HS-5 (cell line): ENCODE measurements at places on chromosomes 6 and 20.

- DNase-seq, result no peak
These were observed 155.8 kb downstream of the GRM1 start for GRCh38 chr6:146184701-146185100.

GRCh38 chr20:22698259-22698842, 114.0 kb upstream of the FOXA2 start:
- no peak for DNase-seq

DNA sequence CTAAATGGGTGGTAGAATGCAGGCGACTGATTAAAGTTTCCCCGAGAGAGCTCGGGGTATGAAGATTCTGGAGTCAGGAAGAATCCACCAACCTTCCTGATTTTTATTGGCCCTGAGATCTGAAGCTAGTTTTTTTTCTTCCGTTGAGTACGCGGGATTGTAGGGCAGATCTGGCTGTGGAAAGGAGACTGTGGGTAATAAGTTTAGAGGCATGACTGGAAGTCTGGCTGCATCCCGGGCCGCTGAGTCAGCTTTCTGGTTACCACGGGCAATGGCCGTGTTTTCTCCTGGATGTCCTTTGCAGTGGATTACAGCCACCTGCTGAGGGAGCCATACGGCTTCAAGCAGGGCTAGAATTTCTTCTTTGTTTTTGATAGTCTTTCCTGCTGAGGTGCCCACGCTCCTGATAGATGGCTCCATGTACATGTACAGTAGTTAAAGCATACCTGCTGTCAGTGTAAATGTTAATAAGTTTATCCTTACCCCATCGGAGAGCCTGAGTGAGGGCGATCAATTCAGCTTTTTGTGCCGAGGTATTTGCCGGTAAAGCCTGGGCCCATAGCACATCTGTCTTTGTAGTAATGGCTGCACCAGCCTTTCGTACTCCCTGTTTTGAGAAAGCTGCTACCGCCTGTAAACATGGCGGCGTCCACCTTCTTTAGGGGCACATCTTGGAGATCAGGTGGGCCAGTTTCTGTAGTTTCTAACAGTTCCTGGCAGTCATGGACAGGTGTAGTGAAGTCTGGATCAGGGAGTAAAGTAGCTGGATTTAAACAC, 154.0 kb downstream of the TRIM27 start:
- no peak for DNase-seq

GRCh38 chr6:13339863-13340630, 11.7 kb upstream of the TBC1D7 start:
- no peak for DNase-seq

GRCh38 chr6:33702345-33702977, 9.0 kb downstream of the UQCC2 start:
- DNase-seq, result no peak

DNA sequence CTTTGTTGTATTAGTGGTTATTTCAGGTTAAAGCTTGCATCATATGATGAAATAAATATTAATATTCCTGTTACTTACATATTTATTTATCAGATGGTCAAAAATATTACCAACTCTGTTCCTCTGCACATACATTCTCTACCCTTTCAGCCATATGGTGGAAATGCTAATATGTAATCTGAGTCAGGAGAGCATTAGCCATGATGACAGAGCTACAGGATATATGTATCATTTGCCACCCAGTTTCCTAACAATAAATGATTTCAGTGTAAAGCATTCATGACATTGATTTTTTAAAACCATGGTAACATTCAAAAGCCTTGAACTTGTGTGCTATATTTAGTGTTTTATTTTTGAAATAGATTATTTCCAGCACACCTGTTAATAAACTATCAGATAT, 16.6 kb downstream of the POPDC3 start:
- DNase-seq, result no peak

- peak; percentile 18 for DNase-seq
These were observed 1.4 kb downstream of the FYN start for GRCh38 chr6:111871725-111872400.

DNA sequence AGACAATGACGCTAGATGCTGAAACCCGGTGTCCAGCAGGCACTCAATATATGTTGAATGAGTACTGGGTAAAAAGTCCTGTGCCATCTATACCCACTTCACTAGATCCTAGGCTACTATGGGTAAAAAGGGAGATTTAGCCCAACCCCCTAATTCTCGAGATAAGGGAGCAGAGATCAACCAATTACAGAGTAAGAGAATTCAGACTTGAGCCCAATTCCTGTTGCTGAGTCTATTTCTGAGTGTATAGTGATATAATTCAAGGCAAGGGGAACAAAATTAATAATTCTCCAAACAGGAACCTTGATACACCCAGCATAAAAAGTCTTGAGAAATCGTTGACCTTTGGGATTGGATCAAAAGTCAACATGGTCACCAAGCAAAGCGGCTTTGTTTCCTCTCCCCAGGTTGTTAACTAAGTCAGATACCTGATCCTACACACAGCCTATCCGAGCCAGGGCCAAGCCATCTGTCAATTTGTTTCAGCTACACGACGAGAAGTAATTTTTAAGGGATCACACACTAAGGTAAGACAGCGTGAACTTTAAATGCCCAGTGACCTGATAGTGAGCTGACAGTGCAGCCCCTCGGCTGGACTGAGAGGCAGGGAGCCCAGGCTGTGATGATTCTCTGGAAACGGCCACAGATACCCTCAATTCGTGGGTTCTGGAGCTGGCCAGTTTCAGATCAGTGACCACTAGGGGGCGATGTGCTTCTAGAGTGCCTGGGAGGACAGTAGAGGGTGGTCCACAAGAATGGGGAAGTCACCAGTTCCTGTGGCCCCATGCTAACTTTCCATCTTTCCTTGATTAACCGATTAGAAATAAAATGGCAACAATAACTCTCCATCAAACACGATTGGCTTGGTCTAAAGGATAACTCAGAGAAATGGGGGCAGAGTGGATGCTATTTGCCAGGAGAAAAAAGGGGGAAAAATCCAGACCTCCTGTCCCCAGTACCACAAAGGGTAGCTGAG, 46.2 kb downstream of the SLC22A23 start:
- no peak for DNase-seq

GRCh38 chr20:49297605-49298530, 20.0 kb upstream of the ZNFX1 start:
- no peak for DNase-seq

GRCh38 chr6:37871616-37872372, 52.3 kb downstream of the ZFAND3 start:
- no peak for DNase-seq

DNA sequence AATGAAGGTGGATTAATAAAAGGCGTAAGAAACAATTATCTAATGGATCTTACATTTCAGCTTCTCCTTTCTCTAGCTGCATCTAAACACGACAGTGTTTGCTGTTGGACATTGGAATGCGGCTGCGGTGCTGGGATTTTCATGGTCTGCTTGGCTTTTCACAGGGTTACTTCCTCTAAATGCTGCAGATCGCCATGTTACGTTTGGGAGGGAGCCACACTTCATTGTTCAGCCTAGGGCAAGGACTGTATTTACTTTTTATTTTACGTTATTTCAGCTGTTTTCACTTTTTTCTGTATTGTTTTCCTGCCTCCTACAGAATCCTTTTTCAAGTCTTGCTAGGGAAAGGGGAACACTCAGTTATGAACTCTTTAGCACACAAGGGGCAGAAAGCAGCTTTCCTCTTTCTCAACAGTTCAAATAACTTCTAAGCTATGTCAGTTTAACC, 97.9 kb upstream of the MTHFD1L start:
- no peak for DNase-seq

GRCh38 chr20:56439771-56440291, 27.8 kb downstream of the CASS4 start:
- peak; percentile 73 for DNase-seq

- DNase-seq, result no peak
These were observed 20.4 kb upstream of the METTL24 start for GRCh38 chr6:110378552-110378951.

- DNase-seq, result no peak
These were observed 33.0 kb downstream of the MRAP2 start for GRCh38 chr6:84066536-84066935.

- no peak for DNase-seq
These were observed 65.8 kb upstream of the THEMIS start for GRCh38 chr6:127966616-127967015.

- DNase-seq, result no peak
These were observed 175.2 kb downstream of the ZDHHC14 start for GRCh38 chr6:157556144-157556645.

- DNase-seq, result no peak
These were observed 13.2 kb downstream of the CITED2 start for GRCh38 chr6:139361211-139361610.

DNA sequence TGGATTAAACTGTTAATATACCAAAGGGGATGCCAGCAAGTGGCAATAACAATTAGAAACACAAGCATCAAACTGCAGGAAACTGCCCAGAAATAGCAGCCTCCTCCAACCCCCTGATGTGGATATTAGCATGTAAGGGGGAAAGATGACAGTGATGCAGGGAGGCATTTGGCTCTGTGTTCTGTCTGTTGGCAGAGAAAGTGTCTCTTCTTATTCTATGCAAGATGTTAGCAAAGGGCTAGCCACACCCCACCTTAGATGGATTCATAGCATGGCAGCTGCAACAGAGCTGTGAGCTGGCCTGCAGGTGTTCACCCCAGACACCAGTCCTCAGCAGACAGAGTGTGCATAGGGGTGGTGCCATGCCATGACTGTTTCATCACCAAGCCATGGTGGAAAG, 38.0 kb downstream of the SCP2D1 start:
- DNase-seq, result no peak

GRCh38 chr6:105402090-105402938, 568 bp downstream of the PREP start:
- DNase-seq, result peak; percentile 10

GRCh38 chr6:31730631-31731086, 1.6 kb upstream of the DDAH2 start:
- no peak for DNase-seq

- DNase-seq, result peak; percentile 25
These were observed 61.5 kb downstream of the OGFRL1 start for GRCh38 chr6:71349976-71350615.

GRCh38 chr6:34875292-34876213, 12.3 kb downstream of the TAF11 start:
- no peak for DNase-seq

- DNase-seq, result peak; percentile 61
These were observed 25.7 kb downstream of the MYCT1 start for GRCh38 chr6:152723398-152723797.

DNA sequence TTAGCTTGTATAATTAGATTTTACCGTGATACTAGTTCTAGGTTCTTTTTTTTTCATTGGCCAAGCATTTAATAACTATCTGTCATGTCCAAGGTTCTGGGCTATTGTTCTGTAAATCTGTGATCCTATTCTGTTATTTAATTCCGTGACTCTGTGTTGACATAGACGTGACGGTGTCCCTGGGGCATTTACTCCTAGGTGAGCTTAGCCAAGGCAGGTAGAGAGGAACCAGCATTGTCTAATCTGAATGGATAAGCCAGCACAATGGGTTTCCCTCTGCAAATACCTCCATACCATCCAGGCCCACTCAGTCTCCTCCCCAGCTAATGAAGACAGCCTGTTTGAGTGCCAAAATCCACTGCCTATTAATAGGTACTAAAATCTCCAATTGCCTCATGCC, 8.9 kb upstream of the CDSN start:
- DNase-seq, result no peak

- no peak for DNase-seq
These were observed 2.2 kb upstream of the NINL start for GRCh38 chr20:25587536-25587935.

DNA sequence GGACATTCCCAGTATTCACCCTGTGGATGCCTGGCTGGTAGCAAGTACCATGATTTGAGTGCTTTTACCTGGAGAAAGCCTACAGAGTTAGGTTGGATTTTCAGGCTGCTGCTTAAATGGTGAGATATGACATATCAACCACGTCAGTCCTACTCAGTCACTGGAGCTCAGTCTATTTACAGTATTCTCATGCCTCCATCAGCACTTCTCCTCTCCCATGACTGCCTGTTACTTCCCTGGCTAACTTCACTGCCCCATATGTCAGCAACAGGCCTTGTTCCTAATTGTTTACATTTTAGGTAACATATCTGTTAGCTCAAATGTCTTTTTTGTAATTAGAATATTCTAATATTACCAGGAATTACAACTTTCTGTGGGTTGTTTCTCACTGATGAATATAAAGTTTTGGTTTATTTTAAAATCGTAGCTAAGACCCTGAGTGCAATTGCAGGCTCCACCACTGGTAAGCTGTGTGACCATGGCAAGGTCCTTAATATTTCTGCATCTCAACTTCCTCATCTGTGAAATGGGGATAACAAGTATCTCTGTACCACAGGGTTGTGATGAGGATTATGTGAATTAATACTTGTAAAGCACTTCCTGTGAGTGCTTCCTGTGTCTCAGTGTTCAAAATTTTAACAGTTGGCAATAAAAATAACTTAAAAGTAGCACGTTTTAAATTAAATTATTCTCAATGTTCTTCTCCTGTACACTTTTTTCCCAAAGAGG, 54.3 kb downstream of the RNF144B start:
- no peak for DNase-seq

- DNase-seq, result no peak
These were observed 21.2 kb downstream of the FRMD1 start for GRCh38 chr6:168057836-168058235.

- no peak for DNase-seq
These were observed 226.8 kb downstream of the UST start for GRCh38 chr6:148973538-148974208.

DNA sequence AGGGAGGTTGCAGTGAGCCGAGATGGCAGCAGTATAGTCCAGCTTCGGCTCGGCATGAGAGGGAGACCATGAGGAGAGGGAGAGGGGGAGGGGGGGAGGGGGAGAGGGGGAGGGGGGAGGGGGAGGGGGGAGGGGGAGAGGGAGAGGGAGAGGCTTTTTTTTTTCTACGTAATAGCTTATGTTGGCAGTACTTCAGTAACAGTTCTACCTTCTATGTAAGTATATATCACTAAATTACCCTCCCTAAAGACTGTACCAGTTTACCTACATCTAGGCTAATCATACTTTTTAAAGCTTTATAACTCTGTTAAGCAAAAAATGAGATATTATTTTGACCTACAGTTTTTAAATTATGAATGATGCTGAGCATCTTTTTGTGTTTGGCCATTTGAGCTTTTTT, 13.6 kb downstream of the TM9SF4 start:
- DNase-seq, result no peak

DNA sequence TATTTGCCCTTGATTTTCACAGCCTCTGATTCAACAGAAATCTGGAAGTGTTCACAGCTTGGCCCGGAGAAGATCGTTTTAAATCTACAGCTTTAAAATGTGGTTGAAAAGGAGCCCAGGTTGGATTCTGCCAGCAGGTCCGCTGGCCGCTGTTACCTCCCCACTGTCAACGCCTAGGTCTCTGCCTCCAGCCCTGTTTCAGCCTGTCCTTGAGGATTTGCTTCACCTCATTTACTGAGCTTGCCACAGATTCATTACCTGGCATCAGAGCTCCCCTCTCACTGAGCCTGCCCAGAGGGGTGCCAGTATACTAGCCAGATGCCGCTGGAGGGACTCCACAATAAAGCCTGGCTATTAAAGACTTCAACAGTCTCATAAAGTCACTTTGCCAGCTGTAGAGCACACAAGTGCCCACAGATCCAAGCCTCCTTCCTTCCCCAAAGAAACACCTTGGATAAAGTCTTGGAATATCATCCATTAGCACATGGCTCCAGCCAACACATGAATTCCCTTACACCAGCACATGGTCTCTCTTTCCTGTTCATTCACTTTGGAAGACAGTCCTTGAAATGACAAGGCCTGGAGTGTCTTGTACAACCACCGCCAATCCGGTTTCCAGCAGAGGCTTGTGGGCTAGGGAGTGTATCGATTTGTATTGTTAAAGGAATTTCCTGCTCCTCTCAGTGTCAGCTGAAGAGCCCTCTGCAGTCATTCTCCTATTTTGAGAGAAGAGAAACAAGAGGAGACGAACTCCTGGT, 9.5 kb upstream of the NR2E1 start:
- no peak for DNase-seq

- DNase-seq, result peak; percentile 86
These were observed at the start of gene ACTR5 for GRCh38 chr20:38748097-38748860. ACTR5 (plus strand) TSS chr20:38748460; CDS start chr20:38748479, 19 bp downstream.
